ENCODE measurements at places on chromosomes 11 and 22. TPM values are rescaled to one million over a fixed set of nuclear protein-coding genes. Genes with fewer than 3 reads are reported as not detected.

- H3K36me3 ChIP-seq: no peaks in the 10 kb centered on the region
- no peaks in the 10 kb centered on the region for H3K27me3 ChIP-seq
- peaks cover 4% of the 10 kb centered on the region for H3K4me1 ChIP-seq
- no peak for DNase-seq
Observed at GRCh38 chr22:46007848-46008261, 30.9 kb upstream of the WNT7B start.

DNA sequence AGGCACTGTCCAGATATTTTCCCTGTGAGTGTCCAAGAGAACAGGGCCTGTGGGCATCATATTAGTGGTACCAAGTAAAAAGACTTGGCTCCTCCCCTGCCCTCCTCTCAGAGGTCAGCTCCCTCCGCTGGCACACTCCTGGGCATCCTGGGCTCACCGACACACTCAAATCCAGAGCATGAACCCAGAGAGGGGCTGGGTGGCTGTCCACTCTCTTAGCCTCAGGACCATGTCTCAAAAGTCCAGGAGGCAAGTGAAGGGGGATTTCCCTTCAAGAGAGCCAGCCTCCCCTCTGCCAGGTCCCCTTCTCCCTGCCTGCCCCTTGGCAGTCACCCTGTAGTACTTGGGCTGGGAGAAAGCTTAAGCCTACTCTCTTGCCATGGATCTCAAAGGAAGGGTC lies 10.3 kb downstream of the BCL9L start:
- H3K36me3 ChIP-seq: no peaks in the 10 kb centered on the region
- H3K4me3 ChIP-seq: no peak overlapping the region
- DNase-seq: no peak
- H3K27ac ChIP-seq: peak overlapping the region; percentile 74
- H3K27me3 ChIP-seq: no peaks in the 10 kb centered on the region

GRCh38 chr22:43510281-43511070 lies 98.7 kb downstream of the MPPED1 start:
- no peak overlapping the region for H3K4me3 ChIP-seq
- no peaks in the 10 kb centered on the region for H3K36me3 ChIP-seq
- H3K27me3 ChIP-seq: no peaks in the 10 kb centered on the region
- DNase-seq: no peak

Gene OR51Q1
- not detected for total RNA-seq

DNA sequence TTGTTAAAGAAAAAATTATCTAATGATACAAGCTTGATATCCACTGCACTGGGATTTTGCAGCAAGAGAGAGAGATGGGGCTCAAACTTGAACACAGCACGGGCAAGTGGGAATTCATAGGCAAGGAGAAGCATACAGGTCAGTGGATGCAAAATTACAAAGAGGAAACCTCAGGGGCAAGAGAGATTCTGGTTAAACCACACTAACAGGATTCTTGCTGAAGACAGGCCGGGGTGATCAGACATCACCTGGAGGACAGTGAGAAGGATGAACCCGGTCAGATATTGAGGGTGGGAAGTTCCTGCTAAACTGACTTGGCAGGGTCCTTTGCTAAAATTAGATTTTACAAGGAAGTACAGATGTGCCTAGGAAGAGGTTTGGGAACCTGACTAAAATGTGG lies 2.5 kb upstream of the PLAAT4 start:
- no peak for DNase-seq
- H3K4me1 ChIP-seq: peaks cover 19% of the 10 kb centered on the region
- H3K27me3 ChIP-seq: no peaks in the 10 kb centered on the region
- H3K27ac ChIP-seq: no peak overlapping the region

DNA sequence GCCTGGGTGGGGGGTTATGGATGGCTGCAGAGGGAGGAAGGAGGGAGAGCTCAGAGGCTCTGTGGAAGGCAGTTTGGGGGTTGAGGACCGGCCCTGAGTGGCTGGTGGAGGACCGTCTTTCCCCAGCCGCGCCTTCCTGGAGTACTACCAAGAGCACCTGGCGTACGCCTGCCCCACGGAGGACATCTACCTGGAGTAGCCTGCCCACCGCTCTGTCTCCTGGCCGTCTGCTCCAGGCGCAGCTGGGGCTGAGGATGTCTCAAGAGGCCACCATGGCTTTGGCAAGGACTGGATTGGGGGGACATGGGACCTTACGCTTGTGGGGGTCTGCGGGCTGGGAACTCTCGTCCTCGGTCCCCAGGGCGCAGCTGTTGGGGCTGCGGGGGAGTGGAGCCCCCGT lies 10.0 kb downstream of the MAPK8IP2 start:
- no peak overlapping the region for H3K27ac ChIP-seq
- H3K4me1 ChIP-seq: peaks cover 10% of the 10 kb centered on the region
- H3K4me3 ChIP-seq: no peak overlapping the region

Gene BTG4
- not detected for total RNA-seq

Gene KDM4E
- not detected for total RNA-seq

- DNase-seq: no peak
- no peak overlapping the region for H3K4me3 ChIP-seq
- H3K27me3 ChIP-seq: no peaks in the 10 kb centered on the region
- H3K4me1 ChIP-seq: peaks cover 7% of the 10 kb centered on the region
Observed at GRCh38 chr22:46618667-46619066, 1.5 kb upstream of the GRAMD4 start.

Gene TRIM48
- total RNA-seq: not detected

Gene OR9Q1
- not detected for total RNA-seq

DNA sequence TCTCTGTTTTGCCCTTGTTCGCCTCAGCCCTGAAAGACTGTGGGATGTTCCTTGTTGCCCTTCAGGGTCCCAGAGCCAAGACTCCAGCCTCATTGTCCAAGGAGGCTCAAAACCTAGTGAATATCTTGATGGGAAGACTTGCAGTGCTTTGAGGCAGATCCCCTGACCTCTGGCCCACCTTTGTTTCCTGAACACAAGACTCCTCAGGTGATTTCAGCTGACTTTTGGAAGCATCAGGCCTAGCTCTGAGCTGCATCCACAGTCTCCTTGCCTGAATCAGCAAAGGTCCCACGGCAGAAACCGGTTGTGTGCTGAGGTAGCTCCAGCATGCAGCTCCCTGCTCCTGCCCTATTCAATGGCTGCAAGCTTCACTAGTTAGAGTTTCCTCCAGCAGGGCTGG lies 159.3 kb upstream of the B3GAT1 start:
- H3K36me3 ChIP-seq: no peaks in the 10 kb centered on the region
- no peaks in the 10 kb centered on the region for H3K27me3 ChIP-seq
- H3K4me1 ChIP-seq: no peaks in the 10 kb centered on the region
- no peak for DNase-seq

Gene FBXO3
- total RNA-seq: 28.7 TPM

Gene CALCA
- total RNA-seq: 0.88 TPM

GRCh38 chr11:111105566-111105965 lies 140.0 kb upstream of the POU2AF2 start:
- no peak for DNase-seq
- no peaks in the 10 kb centered on the region for H3K27me3 ChIP-seq
- H3K4me3 ChIP-seq: no peak overlapping the region
- H3K4me1 ChIP-seq: no peaks in the 10 kb centered on the region

Gene MRGPRG
- not detected for total RNA-seq

DNA sequence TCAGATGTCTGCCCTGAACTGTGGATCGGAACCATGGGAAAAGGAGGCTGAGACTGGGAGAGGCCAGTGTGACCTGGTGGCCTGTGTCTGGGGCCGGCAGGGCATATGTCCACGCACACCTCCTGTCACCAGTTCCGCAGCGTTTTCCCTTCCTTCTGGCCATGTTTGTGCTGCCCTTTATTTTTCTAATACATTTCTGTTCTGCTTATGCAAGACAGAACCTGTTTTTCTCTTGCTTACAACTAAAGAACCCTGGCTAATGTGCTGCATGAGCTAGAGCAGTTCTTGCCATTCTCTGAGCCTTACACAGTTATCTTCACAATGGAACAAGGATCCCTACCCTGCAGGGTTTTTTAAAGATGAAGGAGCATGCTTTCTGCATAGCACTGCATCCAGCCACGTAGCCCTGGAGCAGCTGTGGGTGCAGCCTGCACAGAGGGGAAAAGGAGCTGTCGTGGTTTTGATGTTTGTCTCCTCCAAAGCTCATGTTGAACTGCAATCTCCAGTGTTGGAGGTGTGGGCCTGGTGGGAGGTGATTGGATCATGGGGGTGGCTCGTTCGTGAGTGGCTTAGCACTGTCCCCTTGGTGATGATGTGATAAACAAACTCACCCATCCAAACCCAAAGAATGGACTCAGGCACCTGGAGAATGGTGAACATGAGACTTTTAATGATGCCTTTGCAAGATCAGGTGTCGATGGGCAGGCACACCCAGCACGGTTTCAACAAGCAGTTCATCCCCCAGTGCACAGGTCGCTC lies 84.8 kb upstream of the SHANK2 start:
- H3K27ac ChIP-seq: no peak overlapping the region
- no peak for DNase-seq
- no peaks in the 10 kb centered on the region for H3K27me3 ChIP-seq
- H3K4me3 ChIP-seq: no peak overlapping the region
- H3K36me3 ChIP-seq: no peaks in the 10 kb centered on the region
- no peaks in the 10 kb centered on the region for H3K4me1 ChIP-seq

GRCh38 chr11:72730737-72731136 lies 21.5 kb downstream of the ARAP1 start:
- no peaks in the 10 kb centered on the region for H3K4me1 ChIP-seq
- no peak for DNase-seq
- H3K4me3 ChIP-seq: no peak overlapping the region
- no peaks in the 10 kb centered on the region for H3K27me3 ChIP-seq
- no peak overlapping the region for H3K27ac ChIP-seq

Gene OR51B2
- not detected for total RNA-seq

DNA sequence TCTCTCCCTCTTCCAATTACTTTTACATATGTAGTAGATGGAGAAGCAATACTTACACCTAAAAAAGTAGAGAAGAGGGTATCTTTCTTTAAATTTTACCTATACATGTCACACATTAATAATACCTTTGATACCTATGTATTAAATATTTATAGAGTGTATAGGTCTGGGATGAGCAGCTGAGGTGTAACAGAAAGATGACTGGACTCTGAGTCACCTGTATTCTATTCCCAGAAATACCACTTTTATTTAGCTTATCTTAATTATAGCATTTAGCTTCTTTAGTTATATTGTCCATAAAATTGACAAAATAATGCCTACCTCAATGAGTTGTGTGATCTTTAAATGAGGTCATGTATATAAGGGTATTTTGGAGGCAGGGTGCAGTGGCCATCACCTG lies 30.6 kb upstream of the YAP1 start:
- no peak overlapping the region for H3K4me3 ChIP-seq
- no peaks in the 10 kb centered on the region for H3K4me1 ChIP-seq
- H3K27ac ChIP-seq: no peak overlapping the region

Gene MCAM
- total RNA-seq: 21.7 TPM

Gene LYVE1
- total RNA-seq: 60.8 TPM

- H3K27ac ChIP-seq: no peak overlapping the region
- DNase-seq: no peak
- H3K36me3 ChIP-seq: no peaks in the 10 kb centered on the region
- H3K4me3 ChIP-seq: no peak overlapping the region
- H3K27me3 ChIP-seq: no peaks in the 10 kb centered on the region
Observed at GRCh38 chr22:34781681-34782080, 284.3 kb upstream of the ISX start.

GRCh38 chr11:78978831-78979230 lies 404.2 kb upstream of the NARS2 start:
- no peaks in the 10 kb centered on the region for H3K4me1 ChIP-seq
- no peak overlapping the region for H3K27ac ChIP-seq

Gene RIMBP3B
- total RNA-seq: not detected

- H3K27ac ChIP-seq: no peak overlapping the region
- H3K27me3 ChIP-seq: no peaks in the 10 kb centered on the region
- no peaks in the 10 kb centered on the region for H3K4me1 ChIP-seq
- peaks cover 49% of the 10 kb centered on the region for H3K36me3 ChIP-seq
- H3K4me3 ChIP-seq: no peak overlapping the region
- DNase-seq: no peak
Observed at GRCh38 chr22:41664490-41664889, 24.2 kb downstream of the SNU13 start.

Gene PRR33
- total RNA-seq: not detected

- peak; percentile 55 for DNase-seq
- H3K27me3 ChIP-seq: no peaks in the 10 kb centered on the region
- no peaks in the 10 kb centered on the region for H3K36me3 ChIP-seq
- no peak overlapping the region for H3K27ac ChIP-seq
Observed at GRCh38 chr22:19870153-19871022, 15.7 kb upstream of the GNB1L start.

GRCh38 chr11:96228473-96228891 lies 114.5 kb downstream of the MAML2 start:
- peak overlapping the region; percentile 18 for H3K27ac ChIP-seq
- H3K36me3 ChIP-seq: no peaks in the 10 kb centered on the region
- peak; percentile 56 for DNase-seq
- no peaks in the 10 kb centered on the region for H3K4me1 ChIP-seq
- H3K4me3 ChIP-seq: no peak overlapping the region

GRCh38 chr22:46895753-46896152 lies 133.3 kb downstream of the TBC1D22A start:
- H3K4me3 ChIP-seq: no peak overlapping the region
- no peak overlapping the region for H3K27ac ChIP-seq
- H3K36me3 ChIP-seq: peaks cover 2% of the 10 kb centered on the region
- H3K27me3 ChIP-seq: no peaks in the 10 kb centered on the region
- no peaks in the 10 kb centered on the region for H3K4me1 ChIP-seq

Gene GLB1L3
- not detected for total RNA-seq

- no peaks in the 10 kb centered on the region for H3K4me1 ChIP-seq
- H3K27me3 ChIP-seq: no peaks in the 10 kb centered on the region
- DNase-seq: no peak
- H3K4me3 ChIP-seq: no peak overlapping the region
- no peaks in the 10 kb centered on the region for H3K36me3 ChIP-seq
Observed at GRCh38 chr11:88345949-88346348, 8.4 kb upstream of the CTSC start.

Gene PKP3
- not detected for total RNA-seq

DNA sequence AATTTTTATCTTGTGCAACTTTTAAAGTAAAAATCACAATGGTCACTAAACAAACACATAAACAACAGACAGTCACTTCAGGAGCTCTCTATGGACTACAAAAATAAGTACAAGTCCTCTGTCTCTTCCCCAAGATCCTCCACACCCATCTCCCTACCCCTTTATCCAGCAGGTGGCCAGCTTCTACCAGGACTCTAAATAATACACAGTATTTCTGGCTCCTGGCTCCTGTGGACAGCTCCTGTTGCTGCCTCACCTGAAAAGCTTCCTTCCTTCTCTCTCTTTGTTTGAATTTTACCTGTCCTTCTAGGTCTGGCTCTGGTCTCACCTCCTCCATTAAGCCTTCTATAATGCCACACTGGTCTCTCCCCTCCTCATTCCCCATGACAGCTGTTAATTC lies 86.1 kb downstream of the CLPB start:
- H3K27me3 ChIP-seq: no peaks in the 10 kb centered on the region
- no peak for DNase-seq

- no peaks in the 10 kb centered on the region for H3K27me3 ChIP-seq
- DNase-seq: no peak
- H3K27ac ChIP-seq: no peak overlapping the region
- H3K4me3 ChIP-seq: no peak overlapping the region
- no peaks in the 10 kb centered on the region for H3K4me1 ChIP-seq
- no peaks in the 10 kb centered on the region for H3K36me3 ChIP-seq
Observed at GRCh38 chr11:104873252-104873651, 25.0 kb downstream of the CASP12 start.

GRCh38 chr11:5226732-5227310 lies at the start of gene HBB:
TSS of gene HBB (minus strand) at chr11:5227071. CDS start at chr11:5227021, 50 bp downstream.
- H3K27ac ChIP-seq: no peak within 1 kb of the TSS
- H3K36me3 ChIP-seq: no peaks in the 10 kb centered on the region
- H3K27me3 ChIP-seq: no peaks in the 10 kb centered on the region
- DNase-seq: peak; percentile 28
- no peak within 1 kb of the TSS for H3K4me3 ChIP-seq

GRCh38 chr22:47301820-47302475 lies 539.5 kb downstream of the TBC1D22A start:
- no peaks in the 10 kb centered on the region for H3K36me3 ChIP-seq
- no peaks in the 10 kb centered on the region for H3K4me1 ChIP-seq
- no peak overlapping the region for H3K4me3 ChIP-seq

Gene CHEK2
- total RNA-seq: 2.0 TPM
